AG09319 (cell line): ENCODE measurements at places on chromosomes 4 and X.

DNA sequence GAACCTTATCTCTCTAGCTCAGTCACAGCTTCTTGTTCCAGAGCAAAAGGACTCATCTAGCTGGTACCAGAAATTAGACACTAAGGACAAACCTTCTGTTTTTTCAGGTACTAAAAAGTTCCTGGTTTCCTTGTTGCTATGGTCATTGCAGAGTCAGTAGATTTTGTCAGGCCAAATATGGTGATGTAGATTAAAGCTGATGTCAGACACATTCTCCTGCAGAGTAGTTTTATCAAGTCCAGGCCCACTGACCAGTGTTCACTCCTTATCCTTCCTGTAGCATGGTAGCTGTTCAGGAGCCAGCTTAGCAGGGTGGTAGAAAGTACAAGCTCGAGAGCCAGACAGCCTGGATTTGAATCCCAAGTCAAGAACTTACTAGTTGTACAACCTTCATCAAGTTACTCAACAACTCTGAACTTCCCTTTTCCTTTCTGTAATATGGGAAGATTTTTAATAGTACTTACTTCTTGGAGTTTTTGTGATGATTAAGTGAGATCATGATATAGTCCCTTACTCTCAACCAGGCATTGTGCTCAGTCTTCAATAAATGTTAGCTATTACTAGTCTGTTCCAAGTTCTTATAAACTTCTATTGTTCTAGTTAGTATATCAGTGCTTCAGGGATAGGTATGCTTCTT is 17.9 kb downstream of the OCRL start:
- no peak for DNase-seq

- DNase-seq: no peak
These were observed 19.8 kb downstream of the GAGE1 start for GRCh38 chrX:49618574-49618973.

- no peak for DNase-seq
These were observed 252.4 kb upstream of the CPEB2 start for GRCh38 chr4:14749910-14750309.

DNA sequence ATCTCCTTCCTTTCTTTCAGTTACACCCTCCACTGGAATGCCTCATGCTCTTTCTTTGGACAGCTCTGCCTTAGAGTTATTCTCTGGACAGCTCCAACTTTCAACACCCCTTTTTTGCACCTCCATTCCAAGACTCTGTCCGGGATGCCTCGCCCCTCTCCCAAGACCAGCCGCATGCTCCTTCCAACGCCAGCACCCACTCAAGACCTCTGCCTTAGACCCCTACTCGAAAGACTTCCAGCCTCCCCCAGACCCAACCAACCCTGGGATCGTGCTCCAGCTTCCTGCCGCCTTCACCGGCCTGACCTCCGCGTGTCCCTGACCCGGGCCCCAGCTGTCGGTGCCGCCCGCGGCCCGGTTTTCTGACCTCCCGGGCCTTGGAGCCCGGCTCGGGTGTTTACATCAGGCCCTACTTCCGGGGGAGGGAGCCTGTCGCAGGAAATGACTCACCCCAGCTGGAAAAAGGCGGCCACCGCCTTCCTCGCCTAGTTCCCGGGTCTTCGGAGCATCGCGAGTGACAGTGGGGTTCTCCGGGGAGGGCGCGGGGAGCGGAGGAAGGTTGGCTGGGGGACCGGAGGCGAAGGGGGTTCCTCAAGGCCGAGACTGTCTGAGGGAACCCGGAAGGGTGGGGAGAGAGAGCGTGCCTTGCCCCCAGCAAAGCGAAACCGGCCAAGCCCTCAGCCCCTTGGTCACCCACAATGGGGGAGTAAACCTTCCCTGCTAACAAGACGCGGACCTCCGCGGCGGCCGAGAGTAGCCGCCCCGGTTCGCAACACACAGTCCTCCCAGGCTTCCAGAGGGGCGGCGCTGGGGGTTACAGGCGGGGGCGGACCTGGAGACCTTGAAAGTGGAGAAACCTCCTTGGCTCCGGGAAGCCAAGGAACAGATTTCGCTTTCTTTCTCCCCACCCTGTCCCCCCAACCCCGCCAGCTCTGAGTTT is at the start of gene WDR45:
TSS of gene WDR45 (minus strand) at position 399 of the 940 bp plus-strand sequence. CDS start 1,792 bp downstream, outside the sequence.
- peak; percentile 48 for DNase-seq

GRCh38 chrX:130772105-130772775 is 130.8 kb downstream of the ENOX2 start:
- peak; percentile 1 for DNase-seq

DNA sequence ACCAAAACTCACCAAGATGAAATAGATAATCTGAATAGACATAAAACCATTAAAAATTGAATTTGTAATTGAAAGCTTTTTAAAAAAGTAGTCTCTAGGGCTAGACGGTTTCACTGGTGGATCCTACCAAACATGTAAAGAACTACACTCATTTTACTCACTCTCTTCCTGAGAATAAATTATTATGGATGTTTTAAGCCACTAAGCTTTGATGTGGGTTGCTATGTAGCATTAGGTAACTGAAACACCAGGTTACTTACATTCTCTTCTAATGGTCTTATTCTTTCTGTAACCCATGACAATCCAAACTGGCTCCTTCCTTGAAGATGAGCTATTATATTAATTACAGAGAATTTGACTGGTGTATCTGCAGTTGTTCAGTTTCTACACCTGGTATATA is 385.1 kb downstream of the PPP1R2C start:
- DNase-seq: no peak

DNA sequence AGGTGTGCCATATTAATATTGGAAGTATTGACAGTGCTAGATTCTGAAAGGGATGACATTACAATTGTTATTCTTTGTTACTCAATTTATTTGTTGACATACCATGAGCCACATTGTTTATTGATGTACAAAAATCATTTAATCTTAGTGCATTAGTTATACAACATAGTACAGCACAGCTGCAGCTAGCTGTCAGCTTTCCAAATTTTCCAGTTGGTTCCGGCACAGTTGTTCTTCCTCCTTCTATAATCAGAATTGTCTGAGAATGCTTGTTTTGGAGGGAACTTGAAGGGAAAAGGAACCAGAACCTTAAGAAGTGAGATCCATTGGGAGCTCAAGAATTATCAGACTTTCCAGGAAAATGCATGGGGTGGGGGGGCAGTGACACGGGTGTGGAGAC is 281.4 kb downstream of the ZIC3 start:
- DNase-seq: no peak

GRCh38 chr4:113636438-113636818 is 125.1 kb downstream of the CAMK2D start:
- no peak for DNase-seq

GRCh38 chr4:86386817-86387415 is 27.1 kb upstream of the MAPK10 start:
- no peak for DNase-seq

GRCh38 chrX:19825271-19825670 is 62.1 kb downstream of the SH3KBP1 start:
- no peak for DNase-seq
